ENCODE measurements at places on chromosomes 4 and X.

GRCh38 chrX:24380262-24381187, 20.1 kb downstream of the SUPT20HL1 start:
- no peak for ATAC-seq

- ATAC-seq: no peak
Measured at GRCh38 chr4:156948133-156948532, 23.5 kb downstream of the PDGFC start.

GRCh38 chr4:865121-865465, 39.2 kb upstream of the CPLX1 start:
- no peak for ATAC-seq

DNA sequence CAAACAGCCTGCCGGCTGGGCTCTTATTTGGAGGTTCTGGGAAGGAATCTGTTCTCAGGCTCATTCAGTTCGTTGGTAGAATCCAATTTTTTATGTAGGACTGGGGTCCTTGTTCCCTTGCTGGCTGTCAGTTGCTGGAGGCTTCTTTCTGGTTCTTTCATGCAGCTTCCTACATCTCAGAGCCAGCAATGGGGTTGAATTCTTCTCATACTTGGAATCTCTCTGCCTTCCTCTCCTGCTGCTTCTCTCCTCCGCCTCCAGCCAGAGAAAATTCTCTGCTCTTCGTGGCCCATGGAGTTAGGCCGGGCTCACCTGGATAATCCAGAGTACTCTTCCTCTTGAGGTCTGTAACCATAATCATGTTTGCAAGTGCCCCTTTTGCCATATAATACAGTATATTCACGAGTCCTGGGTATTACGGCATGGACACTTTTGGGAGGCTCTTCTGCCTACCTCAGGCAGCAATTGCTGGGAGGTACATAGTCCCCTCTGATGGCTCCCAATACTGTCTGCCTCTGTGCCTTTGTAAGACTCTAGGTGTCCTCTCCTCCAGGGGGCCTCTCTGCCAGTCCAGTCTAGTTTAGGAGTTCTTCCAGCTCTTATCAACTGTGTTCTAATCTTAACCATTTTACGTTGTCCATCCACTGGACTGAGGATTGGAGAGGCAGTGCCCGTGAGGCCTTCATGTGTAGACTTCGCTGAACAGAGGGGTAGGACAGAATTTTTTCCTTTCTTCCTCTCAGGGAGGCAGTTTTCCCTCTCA, 2.2 kb downstream of the TRMT44 start:
- ATAC-seq: no peak

Data from SK-N-SH treated with all-trans-retinoic acid at 6 μM for 48 hours (cell line).